ENCODE measurements at places on chromosomes 3 and 15.

- no peak for DNase-seq
Measured at GRCh38 chr3:105304487-105304886, 62.2 kb upstream of the ALCAM start.

DNA sequence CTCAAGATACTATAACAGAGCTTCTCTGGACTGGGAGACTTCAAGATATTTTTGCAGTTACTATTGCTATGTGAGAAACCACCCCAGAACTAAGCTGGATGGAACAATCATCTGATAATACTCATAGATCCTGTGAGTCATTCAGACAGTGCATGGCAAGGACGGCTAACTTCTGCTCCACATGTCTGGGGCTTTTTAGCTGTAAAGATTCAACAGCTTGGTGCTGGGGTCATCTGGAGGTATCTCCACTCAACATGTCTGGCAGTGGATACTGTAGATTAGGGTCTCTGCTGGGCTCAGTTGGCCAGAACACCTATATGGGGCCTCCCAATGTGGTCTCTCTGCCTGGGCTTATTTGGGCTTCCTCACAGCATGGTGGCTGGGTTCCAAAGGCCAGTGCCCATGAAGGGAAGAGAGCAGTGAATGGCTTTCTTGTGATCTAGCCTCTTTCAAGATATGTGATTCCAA lies 117.3 kb upstream of the SLC7A14 start:
- DNase-seq, result no peak

- DNase-seq, result no peak
Measured at GRCh38 chr3:33299395-33300081, 22.3 kb downstream of the FBXL2 start.

DNA sequence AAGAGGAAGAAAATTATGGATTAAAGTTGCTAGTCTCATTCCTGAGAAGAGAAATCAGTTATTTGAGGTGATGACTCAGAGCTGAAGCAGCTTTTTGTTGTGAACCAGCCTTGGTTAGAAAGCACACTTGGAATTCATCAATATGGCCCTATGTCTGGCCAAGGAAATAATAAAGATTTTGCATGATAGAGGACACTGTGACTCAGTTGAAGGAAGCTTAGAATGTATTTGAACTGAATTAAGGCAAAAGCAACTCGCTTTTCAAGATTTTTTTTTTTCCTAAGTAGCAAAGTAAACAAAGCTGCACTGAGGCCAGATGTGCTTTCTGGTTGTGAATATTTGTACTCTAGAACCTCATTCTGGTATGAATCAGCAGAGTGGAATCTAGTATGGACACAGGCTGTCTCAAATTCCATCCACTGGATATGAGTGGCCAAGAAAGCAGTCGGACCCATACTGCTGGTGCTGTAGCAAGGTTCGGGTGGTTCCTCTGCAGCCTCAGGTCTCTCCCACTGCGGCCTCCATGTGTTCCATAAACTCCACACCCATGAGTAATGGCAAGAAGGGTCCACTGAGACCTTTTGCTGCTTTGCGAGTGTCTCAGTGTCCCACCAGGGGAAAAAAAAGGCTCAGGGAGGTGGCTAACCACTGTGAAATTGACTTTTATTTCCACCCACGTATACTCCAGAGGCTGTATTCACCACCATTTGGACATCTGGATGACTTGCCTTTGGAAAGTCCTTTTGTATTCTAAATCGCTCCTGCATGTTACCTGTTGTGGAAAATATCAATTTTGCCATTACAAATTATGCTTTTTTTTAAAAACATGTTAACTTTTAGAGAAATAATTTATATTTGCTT lies 53.1 kb downstream of the TGFBR2 start:
- no peak for DNase-seq

DNA sequence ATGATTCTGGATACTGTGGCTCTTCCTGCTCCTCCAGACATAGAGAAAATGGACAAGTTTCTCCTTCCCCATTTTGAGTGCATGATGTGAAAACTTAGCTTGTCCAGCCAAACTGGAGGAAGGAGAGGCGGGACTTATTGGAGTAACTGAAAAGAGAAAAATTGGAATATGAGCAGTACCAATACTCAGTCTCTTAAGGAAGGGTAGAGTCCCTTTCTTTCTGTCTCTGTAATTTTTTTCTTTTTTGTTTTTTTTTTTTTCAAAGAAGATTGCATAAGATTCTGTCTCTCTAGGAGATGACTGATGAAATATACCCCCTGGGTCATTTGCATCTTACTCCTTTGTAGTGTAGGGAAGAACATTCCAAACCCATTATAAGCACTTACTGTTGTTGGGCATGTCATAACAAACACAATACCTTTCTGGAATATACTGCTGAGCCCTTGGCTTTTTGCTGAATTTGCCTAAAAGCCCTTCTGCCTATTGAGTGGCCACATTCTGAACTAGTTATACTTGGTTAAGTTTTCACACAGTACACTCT lies 498.1 kb upstream of the TPRG1 start:
- no peak for DNase-seq

- DNase-seq, result peak; percentile 72
Measured at GRCh38 chr15:93036951-93037819, 51.8 kb downstream of the RGMA start.

DNA sequence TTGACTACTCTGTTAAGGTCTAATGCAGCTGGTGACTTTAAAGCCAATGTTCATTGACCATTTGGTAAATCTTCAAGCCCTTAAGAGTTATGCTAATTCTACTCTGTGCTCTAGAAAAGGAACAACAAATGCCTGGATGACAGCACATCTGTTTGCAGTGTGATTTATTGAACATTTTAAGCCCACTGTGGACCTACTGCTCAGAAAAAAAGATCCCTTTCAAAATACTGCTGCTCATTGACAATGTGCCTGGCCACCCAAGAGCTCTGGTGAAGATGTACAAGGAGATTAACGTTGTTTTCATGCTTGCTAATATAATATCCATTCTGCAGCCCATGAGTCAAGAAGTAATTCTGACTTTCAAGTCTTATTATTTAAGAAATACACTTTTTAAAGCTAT lies 110.8 kb downstream of the TBC1D5 start:
- no peak for DNase-seq

GRCh38 chr3:41717641-41718040 lies 244.3 kb downstream of the ULK4 start:
- DNase-seq, result no peak

DNA sequence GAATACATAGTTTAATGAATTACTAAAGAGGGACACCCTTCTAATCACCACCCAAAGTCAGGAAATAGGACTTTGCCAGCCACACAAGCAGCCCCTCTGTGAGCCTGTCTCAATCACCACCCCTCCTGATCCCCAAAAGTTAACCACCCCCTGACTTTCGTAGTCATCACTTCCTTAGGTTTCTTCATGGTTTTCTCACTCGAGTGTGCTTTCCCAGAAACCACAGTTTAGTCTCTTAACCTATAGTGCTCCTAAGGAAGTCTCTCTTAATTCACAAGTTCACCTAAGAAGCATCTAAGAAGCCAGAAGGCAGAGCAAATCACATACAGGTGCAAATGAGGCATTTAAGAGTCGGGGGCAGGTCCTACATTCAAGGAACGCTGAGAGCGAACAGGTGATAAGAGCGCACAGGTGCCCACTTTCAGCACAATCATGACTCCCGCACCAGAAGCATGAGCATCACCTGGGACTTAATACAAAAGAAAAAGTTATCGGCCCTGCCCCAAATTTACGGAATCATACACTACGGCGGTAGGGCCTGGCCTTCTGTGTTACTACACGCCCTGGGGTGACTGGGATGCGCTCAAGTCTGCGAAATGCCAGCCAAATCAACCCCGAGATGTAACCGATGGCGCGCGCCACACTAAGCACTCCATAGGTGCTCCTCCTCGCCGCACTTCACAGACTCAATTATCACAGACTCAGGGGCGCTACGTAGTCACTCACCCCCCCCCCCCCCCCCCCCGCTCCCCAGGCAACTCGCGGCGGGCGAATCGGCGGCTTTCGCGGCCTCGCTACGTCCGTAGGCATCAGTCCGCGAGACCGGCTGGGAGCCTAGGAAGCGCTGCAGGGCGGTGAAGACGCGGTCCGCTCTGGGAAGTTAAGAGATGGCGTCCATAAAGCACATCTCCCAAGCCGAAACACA lies 815 bp downstream of the ULK4 start:
- DNase-seq, result peak; percentile 57

Measured in RWPE2 (cell line).